Vagina (tissue), 2 donors: ENCODE measurements at places on chromosomes 4 and X.

- no peaks in the 10 kb centered on the region for H3K4me1 ChIP-seq
- DNase-seq = no peak
- H3K36me3 ChIP-seq = no peaks in the 10 kb centered on the region
- no peak overlapping the region for H3K4me3 ChIP-seq
- H3K27me3 ChIP-seq = no peaks in the 10 kb centered on the region
- no peak overlapping the region for H3K27ac ChIP-seq
Observed at GRCh38 chr4:52933738-52934137, 71.6 kb downstream of the RASL11B start.

GRCh38 chrX:122565952-122566351 is 618.1 kb upstream of the GRIA3 start:
- no peak for DNase-seq
- no peak overlapping the region for H3K27ac ChIP-seq
- no peaks in the 10 kb centered on the region for H3K4me1 ChIP-seq
- H3K27me3 ChIP-seq = no peaks in the 10 kb centered on the region

GRCh38 chr4:80812145-80812544 is 218.4 kb upstream of the BMP3 start:
- no peaks in the 10 kb centered on the region for H3K36me3 ChIP-seq
- no peak overlapping the region for H3K4me3 ChIP-seq
- no peaks in the 10 kb centered on the region for H3K27me3 ChIP-seq
- H3K4me1 ChIP-seq = no peaks in the 10 kb centered on the region
- DNase-seq = no peak

DNA sequence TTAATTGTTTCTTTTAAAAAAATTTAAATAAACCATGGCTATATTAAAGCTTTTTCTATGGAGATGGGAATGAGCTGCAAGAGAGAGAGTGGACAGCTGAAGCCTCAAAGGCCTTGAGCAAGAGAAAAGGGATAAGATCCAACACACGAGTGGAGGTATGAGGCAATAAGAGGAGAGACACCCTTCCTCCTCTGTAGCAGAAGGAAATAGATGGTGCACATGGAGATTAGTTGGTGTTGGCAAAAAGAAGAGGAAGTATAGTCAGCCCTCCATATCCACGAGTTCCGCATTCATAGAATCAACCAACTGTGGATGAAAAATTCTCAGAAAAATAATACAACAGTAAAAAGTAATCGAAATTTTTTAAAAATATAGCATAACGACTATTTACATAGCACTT is 3.2 kb downstream of the CXorf38 start:
- no peaks in the 10 kb centered on the region for H3K27me3 ChIP-seq
- no peak for DNase-seq
- H3K4me1 ChIP-seq = peaks cover 39% of the 10 kb centered on the region
- H3K36me3 ChIP-seq = no peaks in the 10 kb centered on the region
- peak overlapping the region; percentile 78 for H3K27ac ChIP-seq
- peak overlapping the region; percentile 30 for H3K4me3 ChIP-seq

DNA sequence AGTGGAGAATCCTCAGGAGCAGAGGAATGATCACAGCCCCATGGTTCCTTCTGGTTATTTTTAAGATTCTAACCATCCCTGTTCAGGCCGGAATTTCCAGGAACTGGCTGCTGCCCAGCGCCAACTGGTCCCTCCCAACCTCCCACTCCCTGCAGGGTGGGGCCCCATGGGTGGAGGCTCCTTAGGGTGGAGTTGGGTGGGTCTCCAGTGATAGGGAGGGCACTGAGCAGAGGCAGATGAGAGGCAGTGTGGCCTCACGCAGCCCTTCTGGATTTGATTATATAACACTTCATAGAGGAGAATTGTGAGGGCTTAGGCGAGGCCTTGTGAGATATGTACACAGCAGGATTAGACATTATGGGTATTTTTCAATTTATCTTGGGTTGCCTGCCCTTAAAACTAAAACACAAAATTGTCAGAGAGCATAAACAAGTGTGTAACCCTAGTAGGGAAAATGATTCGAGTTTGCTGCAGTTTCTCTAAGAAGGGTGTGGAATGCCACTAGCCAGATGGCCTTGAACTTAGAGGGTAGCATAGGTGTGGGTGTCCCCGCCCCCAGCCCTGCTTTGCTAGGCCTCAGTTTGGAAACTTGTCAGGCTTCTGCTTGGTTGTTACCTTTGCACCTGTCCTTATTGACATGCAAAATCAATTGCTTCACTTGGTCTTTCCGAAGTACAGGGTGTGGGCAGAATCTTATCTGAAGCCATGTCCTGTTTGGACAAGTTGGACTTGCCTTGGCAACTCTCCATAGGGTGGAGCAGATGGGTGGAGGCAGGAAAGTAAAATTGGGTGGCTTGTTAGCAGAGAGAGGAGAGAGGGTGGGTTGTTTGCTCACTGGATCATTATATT is 9.4 kb downstream of the KLF3 start:
- H3K27ac ChIP-seq = peak overlapping the region; percentile 98
- H3K4me1 ChIP-seq = peaks cover 100% of the 10 kb centered on the region
- peak overlapping the region; percentile 1 for H3K4me3 ChIP-seq
- DNase-seq = no peak

GRCh38 chr4:152045807-152046571 is 285.2 kb upstream of the GATB start:
- H3K4me1 ChIP-seq = peaks cover 6% of the 10 kb centered on the region
- no peak for DNase-seq
- no peaks in the 10 kb centered on the region for H3K27me3 ChIP-seq
- no peak overlapping the region for H3K4me3 ChIP-seq
- no peaks in the 10 kb centered on the region for H3K36me3 ChIP-seq
- H3K27ac ChIP-seq = no peak overlapping the region

DNA sequence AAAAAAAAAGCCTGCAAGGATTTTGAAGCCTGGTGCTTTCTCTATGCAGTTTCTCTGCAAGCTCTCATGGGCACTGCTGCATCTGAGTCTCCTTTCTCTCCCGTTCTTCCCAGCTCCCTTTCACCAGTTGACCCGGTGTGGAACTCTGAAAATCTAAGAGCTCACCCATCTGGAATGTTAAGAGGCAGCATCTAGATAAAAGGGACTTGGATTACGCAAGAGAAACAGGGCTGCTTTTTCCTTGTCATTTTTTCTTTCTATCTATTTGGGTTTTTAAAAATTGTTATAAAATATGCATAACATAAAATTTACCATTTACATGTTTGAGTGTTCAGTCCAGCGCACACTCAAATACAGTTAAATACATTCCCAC is 95.2 kb upstream of the RPS6KA3 start:
- H3K4me1 ChIP-seq = peaks cover 12% of the 10 kb centered on the region
- H3K4me3 ChIP-seq = no peak overlapping the region
- H3K27ac ChIP-seq = no peak overlapping the region
- H3K36me3 ChIP-seq = no peaks in the 10 kb centered on the region
